Skeletal muscle cell (primary cell): ENCODE measurements at places on chromosomes 3 and 15.

- no peak for DNase-seq
Observed at GRCh38 chr3:43762451-43762850, 71.7 kb downstream of the ABHD5 start.

DNA sequence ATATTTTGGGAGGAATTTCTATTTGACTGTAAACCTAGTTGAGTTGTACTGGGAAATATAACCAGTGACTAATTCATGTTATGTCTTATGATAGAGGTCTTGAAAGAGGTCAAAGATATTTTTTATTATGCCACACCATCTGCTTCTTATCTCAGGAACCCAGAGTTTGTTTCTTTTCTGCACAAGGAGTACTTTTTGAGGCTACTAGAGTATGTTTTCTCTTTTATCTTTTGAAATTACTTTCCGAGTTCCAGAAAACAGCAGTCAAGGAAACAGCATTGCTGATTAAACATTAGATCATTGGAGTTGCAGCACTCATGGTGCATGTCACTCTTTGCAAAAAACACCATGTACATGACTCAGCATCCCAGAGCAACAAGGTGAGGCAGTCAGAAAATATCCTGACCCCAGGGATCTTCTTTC lies 645.8 kb upstream of the NR2F2 start:
- peak; percentile 78 for DNase-seq

GRCh38 chr3:69539134-69539533 lies 153.2 kb upstream of the FRMD4B start:
- DNase-seq, result no peak

DNA sequence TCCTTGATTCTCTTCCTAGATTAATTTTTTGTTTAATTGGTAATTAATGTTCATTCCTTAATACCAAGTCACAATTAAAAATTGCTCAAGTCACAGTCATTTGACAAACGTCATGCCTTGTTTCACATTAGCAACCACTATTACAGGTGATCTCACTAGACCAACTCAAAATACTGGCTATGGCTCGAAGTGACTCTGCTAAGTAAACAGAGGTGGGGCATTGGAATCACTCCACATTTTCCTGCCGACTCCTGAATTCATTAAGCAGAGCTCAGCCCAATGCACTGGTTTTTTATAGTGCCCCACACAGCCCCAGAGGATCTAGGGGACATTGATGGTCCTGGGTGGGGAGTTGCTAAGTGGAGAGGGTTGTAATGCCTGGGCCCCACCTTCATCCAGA lies 201.2 kb upstream of the NSMCE3 start:
- DNase-seq, result no peak

DNA sequence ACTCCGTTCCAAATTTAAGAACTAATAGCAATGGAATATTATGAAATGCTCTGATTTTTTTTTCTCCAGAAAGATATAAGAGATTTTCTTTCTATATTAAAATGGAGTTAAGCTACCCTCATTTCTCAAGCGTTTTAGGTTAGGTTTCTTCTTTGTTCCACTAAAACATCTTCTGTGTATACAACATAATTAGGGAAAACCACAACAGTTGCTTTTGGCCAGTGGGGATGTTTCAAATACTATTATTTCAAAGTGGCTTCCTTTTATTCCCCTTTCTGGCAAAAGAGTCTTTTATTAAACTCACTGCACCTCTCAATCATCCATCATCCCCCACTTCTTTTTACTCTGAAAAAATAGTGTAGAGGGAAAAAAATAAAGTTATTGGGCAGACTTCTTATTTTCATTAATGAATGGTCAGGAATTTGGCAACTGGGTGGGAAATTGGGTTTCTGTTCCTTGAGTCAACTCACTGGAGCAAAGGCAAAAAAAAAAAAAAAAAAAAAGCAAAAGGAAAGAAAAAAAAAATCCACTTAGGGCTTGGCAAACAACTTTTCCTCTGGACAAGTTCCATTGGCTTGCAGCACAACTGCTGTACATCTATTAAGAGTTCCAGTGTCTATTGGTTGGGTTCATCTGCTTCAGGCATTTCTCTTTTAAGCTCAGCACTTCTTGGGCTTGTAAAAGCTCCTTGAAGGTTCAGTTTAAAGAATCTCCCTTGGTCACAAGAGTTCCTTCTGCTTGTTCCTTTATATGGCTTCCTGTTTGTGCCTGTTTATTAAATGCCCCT lies 963.4 kb downstream of the ROBO1 start:
- peak; percentile 54 for DNase-seq

GRCh38 chr3:79006077-79006476 lies 761.7 kb downstream of the ROBO1 start:
- no peak for DNase-seq

GRCh38 chr3:134359121-134360010 lies 14.9 kb downstream of the AMOTL2 start:
- no peak for DNase-seq

- no peak for DNase-seq
Observed at GRCh38 chr3:101529816-101530685, 17.0 kb upstream of the SENP7 start.

- no peak for DNase-seq
Observed at GRCh38 chr15:100999369-100999768, 80.2 kb downstream of the LRRK1 start.

- no peak for DNase-seq
Observed at GRCh38 chr3:82382831-82383230, 621.4 kb upstream of the GBE1 start.

DNA sequence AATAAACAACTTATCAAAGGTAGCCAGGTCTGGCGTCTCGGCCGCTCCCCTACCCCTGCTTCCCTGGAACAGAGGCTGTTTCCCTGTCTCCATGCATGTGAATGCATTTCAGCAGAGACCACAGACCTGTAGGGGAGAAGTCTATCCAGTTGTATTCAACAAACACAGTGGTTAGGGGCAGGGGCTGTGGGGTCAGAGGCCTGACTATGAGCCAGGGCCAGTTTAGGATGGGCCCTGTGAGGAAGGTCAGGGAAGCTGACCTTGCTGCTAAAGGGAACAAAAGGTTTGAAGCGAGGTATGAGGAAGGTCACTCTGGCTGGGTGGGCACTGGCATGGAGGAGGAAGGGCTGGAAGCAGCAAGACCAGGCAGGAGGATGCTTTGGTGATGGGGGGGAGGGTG lies 184.6 kb downstream of the XXYLT1 start:
- no peak for DNase-seq

GRCh38 chr15:64149424-64149823 lies 2.1 kb upstream of the SNX22 start:
- DNase-seq, result no peak

- DNase-seq, result no peak
Observed at GRCh38 chr15:42108806-42109205, 14.4 kb upstream of the PLA2G4D start.

GRCh38 chr3:13521309-13521708 lies 27.6 kb upstream of the FBLN2 start:
- no peak for DNase-seq

GRCh38 chr15:63203451-63204090 lies 14.2 kb downstream of the RAB8B start:
- DNase-seq, result no peak

DNA sequence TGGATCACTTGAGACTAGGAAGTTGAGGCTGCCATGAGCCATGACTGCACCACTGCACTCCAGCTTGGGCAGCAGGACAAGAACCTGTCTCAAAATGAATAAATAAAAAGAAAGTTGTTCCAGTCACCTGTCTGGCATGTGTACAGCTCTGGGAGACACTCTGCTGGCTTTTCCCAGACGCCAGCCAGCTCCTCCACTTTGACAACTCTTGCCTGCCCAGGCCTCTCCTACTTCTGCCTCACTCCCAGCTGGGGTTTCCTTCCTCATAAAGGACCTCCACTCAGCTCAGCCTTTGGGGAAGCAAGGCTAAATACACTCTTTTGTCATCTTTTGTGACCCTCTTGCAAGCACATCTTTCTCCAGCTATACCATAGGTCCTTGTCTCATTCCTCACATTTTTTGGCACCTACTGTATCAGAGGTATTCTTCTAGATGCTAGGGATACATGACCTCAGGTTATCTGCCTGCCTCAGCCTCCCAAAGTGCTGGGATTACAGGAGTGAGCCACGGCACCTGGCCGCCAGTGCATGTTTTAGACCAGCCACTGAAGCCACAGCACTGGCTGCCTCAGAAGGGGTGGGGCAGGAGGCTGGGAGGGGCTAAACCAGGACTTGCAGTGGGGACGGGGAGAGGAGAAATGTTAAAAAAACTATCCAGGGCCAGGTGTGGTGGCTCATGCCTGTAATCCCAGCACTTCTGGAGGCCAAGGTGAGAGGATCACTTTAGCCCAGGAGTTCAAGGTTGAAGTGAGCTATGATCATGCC lies 10.0 kb upstream of the ELP6 start:
- DNase-seq, result no peak

GRCh38 chr3:109743981-109744380 lies 406.6 kb upstream of the DPPA4 start:
- no peak for DNase-seq

DNA sequence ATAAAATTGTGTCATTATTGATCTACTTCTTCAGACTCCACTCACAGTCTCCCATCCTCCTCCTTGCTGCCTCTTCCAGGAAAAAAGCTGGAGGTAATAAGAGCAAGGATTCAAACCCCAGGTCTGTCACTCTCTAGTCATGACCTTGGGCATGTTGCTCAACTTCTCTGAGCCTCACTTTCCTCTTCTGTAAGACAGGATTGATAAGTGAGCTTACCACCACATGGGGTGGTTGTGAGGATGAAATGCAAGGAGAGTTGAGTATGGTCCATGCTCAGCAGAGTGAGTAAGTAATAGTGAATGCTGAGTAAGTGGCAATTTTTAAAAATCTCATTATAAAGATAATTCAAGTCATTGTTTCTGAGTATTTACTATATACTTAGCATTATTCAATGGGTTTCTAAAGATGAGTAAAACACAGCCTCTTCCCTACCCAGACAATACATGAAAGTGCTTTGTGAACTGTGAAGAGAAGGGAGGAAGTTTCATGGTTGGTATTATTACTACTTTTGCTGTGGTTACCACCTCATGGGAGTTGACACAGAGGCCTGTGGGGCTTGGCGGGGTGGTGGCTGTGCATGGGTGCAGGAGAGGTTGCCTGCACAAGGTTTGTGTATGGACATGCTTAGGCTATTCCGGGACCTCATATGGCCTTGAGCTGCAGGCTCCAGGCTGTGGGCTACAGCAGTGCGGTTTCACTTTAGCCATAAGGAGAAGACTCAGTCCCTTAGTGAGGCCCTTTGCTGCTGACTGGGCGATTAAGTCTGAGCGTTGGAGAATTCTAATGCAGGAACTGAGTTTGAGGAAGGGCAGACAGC lies 30.0 kb downstream of the SLC6A11 start:
- no peak for DNase-seq

DNA sequence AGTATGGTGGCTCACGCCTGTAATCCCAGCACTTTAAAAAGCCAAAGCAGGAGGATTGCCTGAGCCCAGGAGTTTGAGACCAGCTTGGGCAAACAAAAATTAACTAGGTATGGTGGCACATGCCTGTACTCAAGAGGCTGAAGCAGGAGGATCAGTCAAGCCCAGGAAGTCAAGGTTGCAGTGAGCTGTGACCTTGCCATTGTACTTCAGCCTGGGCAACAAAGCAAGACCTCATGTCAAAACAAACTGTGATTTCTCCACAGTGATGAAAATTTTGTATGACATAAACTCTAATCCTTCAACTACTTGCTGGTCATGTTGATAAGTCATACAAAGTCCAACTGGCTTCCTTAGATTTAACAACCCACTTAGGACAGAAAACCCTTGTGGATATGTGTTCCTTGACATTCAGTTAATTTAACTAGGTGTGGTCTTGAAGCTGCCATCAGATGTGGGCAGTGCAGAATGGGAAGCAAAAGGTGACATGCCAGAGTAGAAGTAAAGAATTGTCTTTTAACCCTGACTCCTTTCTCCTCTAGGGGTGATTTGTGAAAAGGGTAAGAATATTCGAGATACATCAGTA lies 263.3 kb downstream of the PTPRG start:
- DNase-seq, result no peak

DNA sequence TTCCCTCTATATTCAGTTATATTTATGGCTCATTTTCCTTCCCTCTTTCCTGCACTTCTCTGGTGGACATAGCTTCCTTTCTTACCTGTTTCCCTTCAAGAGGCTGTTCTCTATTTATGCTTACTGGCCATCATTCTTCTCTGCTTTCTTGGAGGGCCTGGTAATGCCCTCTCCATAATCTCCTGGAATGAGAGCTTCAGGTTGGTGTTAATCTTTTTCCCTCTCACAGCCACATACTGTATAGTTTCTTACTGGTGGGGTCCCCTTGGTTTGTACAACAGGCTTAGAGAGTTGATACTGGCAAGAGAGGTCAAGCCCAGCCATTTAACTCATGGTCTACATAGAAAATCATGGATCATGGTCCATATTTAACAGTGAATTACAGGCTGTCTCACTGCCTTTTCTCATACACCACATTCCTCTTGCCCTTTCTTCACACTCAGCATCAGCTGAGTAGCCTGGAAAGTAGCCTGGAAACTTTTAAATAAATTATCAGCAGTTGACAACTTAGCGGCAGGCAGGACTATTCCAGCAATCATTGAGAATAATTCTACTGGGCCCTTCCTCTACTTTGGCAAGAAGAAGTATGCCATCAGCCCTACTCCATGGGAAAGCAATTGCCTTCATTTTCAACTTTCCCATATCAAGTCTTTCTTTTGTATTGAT lies 38.0 kb upstream of the DPH6 start:
- no peak for DNase-seq

GRCh38 chr15:77642793-77643430 lies 10.2 kb upstream of the LINGO1 start:
- DNase-seq, result no peak

- no peak for DNase-seq
Observed at GRCh38 chr15:82298520-82298919, 35.9 kb downstream of the SAXO2 start.

DNA sequence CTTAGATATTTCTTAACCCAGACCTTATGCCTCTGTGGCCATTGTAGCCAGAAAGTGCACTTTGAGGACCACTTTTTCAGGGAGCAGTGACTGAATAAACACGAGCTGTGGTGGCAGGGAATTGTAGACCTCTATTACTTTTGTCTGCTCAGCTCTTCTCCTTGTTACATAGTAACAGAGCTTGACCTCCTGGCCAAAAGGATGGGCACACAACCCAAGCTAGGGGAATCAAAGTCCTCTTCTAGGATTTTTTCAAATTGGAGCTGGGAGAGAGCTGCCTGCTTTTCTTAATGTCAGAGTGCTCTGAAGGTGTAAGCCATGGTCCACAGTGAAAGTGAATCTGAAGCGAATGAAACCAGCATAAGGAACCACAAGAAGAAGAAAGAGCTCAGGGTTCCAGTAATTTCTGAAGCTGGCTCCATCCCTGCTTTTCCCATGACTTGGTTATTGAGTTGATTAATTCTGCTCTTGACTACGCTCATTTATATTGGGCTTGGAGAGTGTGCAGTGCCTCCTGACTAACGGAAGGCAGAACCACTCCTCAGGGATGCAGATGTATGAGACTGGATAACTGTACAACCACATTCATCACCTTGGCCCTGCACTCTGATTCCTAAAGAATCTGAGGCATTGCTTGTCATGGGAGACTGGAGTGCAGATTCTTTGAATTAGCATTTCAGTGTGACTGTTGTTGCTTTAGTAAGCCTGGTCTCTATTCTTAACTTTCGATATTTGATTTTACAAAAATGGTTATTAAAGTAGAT lies 60.9 kb downstream of the TLNRD1 start:
- DNase-seq, result peak; percentile 7

GRCh38 chr3:143064777-143065176 lies 54.8 kb upstream of the CHST2 start:
- no peak for DNase-seq
